DMS153 (cell line): ENCODE measurements at places on chromosomes 16 and 17.

GRCh38 chr17:1532836-1533602, 16.6 kb upstream of the INPP5K start:
- no peak for DNase-seq

- DNase-seq = no peak
These were observed 1.5 kb upstream of the CDH13 start for GRCh38 chr16:82625066-82625968.

GRCh38 chr17:13580790-13581189, 20.9 kb downstream of the HS3ST3A1 start:
- no peak for DNase-seq

DNA sequence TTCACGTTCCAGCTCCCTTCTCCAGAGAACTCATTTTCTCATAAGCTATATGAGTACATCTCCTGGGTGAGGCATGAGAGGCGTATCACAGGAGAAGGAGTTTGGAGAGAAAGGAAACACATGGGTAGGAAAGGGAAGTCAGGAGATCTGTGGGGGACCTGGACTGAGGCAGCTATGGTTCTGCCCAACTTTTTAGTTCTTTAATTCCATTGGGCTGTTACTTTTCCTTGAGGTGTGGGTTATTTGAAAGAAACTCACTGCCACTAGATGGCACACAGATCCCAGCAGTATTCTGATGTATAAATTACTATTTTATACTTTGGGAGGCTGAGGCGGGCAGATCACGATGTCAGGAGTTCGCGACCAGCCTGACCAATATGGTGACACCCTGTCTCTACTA, 63.6 kb downstream of the NUP93 start:
- DNase-seq = no peak

DNA sequence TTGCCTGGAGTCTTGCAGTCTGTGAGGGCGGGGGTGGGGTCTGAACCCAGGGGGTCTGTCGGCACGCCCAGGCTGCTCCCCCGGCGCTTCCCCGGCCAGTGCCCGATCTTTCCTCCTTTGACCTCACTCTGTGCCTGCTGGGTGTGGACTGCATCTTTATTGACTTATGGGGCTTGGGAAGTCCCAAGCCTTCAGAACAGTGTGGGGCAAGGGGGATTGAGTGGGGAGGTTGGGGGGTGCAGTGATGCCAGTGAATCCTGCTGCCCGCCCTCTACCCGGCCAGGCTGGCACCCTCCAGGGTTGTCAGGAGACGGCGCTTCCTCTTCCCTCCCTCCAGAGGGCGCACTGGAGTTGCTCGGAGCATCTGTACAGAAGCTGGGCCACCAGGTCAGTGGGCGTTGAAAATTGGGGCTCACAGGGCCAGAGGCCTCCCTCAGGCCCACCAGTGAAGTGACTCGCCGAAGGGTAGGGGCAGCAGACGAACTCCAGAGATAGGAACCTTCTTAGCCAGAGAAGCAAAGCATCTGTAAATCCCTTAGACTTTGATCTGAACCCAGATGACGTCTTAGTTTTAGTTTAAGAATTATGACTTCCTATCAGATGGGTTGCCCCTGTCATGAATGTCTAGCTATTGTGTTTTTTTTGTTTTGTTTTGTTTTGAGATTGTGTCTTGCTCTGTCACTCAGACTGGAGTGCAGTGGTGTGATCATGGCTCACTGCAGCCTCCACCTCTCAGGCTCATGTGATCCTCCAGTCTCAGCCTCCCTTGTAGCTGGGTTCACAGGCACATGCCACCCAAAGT, 184.8 kb upstream of the CIBAR2 start:
- DNase-seq = no peak

- DNase-seq = no peak
These were observed 44.5 kb downstream of the LAT start for GRCh38 chr16:29029168-29029994.

DNA sequence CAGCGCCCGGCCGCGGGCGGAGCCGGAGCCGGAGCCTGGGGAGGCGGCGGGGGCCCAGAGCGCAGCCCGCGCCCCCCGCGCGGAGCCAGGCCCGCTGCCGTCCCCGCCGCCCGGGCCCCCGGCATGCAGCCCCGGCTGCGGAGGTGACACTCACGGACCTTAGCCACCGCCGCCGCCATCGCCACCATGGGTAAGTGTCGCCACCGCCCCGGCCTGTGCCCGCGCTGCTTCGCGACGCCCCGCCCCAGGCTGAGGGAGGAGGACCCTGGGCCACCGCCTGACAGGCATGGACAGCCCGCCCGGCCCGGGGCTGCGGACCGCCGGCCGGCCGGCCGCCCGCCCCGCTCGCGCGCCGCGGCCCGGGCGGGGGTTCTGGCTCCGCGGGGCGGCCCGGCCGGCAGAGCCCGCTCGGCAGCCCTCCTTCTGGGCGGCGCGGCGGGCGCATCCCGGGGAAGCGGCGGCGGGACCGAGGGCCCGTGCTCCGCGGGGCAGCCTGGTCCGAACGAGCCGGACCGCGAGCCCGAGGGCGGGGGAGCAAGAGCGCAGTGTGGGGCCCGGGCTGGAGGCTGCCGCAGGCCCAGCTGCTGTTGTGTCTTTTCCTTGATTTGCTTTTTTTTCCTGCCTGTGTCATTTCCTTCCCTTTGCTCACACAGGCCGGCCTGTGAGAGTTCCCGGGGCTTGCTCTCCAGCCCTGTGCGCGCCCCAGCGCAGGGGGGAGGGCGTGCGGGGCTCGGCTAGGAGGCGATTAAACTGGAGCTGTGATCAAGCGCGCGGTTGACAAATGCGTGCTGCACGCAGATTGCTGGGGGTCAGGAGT, 565 bp downstream of the MAP3K3 start:
- DNase-seq = no peak

- DNase-seq = no peak
These were observed 19.2 kb upstream of the SREBF1 start for GRCh38 chr17:17855976-17856375.

- no peak for DNase-seq
These were observed 43.2 kb downstream of the RNF213 start for GRCh38 chr17:80303824-80304223.

- DNase-seq = no peak
These were observed 2.0 kb upstream of the NXPH3 start for GRCh38 chr17:49573510-49574322.

- no peak for DNase-seq
These were observed 291.8 kb downstream of the SOX9 start for GRCh38 chr17:72412650-72413076.

DNA sequence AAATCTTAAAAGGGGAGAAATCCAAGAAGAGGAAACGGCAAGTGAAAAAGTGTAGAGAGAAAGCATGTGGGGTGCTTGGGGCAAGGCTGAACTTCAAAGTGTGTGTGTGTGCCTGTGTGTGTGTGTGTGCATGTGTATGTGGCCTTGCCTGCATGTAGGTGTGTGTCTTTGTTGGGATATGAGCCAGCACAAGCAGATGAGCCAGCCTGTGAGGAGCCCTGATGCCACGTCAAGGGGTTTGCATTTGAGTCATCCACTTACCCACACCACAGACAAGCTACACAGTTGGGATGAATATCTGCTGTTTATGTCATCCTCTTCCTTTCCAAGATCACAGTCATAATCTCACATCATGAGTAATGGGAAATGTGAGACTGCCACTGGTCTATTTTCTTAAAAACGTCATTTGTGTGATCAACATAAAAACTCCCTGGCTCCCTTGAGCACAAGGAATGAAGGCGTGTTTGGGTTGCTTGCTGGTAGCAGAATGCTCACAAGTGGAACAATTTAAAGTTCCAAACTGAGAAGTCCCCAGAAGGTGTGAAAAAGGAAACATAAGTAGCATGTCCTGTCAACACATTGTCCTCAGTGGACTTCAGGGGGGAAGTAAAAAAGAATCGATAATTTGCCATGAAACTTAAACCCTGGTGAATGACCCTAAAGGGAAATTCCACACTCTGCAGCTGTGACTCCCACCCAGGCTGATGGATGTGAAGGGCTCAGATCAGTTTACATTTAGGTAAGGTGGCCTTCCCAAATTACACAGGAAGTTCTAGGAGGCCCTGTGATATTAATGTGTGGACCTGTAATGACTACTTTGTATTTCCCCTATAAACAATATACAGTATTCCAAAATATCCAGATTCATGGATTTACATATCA, 14.7 kb downstream of the KCTD19 start:
- no peak for DNase-seq

GRCh38 chr17:32584792-32585191, 98.0 kb downstream of the CDK5R1 start:
- no peak for DNase-seq

- no peak for DNase-seq
These were observed 19.9 kb upstream of the ITPRIPL2 start for GRCh38 chr16:19093631-19094541.

DNA sequence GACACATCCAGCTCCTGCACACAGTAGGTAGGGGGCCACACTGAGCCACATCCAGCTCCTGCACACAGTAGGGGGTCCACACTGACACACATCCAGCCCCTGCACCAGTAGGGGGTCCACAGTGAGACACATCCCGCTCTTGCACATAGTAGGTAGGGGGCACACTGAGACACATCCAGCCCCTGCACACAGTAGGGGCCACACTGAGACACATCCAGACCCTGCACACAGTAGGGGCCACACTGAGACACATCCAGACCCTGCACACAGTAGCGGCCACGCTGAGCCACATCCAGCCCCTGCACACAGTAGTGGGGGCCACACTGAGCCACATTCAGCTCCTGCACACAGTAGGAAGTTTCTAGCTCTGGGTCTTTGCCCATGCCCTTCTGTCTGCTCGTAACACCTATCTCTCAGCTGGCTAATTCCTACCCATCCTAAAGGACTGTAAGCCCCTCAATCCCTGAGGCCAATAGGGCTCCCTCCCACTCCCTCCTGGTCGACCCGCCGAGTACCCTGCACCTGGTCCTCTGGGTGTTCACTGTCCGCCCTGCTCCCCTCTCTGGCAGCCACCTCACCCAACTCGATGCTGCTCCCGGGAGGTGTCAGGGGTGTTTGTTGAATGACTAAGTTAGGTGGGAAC, 9.4 kb upstream of the ATP2A3 start:
- no peak for DNase-seq

- DNase-seq = no peak
These were observed 126.2 kb downstream of the IRX3 start for GRCh38 chr16:54160252-54160860.

DNA sequence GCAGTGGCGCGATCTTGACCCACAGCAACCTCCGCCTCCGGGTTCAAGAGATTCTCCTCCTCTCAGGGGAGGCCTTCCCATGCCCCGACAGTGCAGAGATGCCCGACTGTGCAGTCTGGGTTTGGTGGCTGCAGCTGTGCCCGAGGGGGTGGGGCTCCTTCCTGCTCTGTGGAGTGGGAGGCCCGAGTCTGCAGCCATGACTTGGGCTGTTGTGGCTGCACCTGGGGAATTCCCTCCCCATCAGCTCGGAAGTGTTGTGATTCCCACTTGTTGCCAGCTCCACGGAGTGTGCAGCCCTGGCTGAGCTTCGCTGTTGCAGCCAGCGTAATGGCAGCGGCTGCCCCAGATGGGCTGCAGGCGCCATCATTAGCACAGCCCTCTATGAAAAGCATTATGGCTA, 66.4 kb upstream of the SMIM36 start:
- peak; percentile 24 for DNase-seq

GRCh38 chr17:48330887-48331286, 99.1 kb downstream of the SKAP1 start:
- DNase-seq = no peak

DNA sequence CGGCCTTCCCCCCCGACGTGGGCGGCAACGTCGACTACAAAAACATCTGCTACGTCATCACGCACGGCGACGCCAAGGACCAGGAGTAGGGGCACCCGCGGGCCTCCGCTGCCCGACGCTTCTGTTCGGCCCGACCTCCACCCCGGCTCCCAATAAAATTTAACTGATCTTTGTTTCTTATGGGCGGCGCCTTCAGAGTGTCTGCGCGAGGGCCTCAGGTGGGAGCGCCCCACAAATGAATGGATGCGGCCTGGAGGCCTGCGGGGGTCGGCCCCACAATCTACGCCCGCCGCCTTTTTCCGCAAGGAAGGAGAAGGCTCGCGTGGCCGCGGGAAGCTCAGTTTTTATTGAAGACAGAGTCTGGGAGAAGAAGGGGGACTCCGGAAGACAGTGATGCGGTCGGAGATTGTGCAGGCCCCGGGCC, 3.2 kb downstream of the MYL11 start:
- peak; percentile 82 for DNase-seq

- DNase-seq = no peak
These were observed 12.0 kb downstream of the FAM83G start for GRCh38 chr17:18992454-18993130.

GRCh38 chr16:82368041-82368440, 198.0 kb upstream of the MPHOSPH6 start:
- DNase-seq = no peak

DNA sequence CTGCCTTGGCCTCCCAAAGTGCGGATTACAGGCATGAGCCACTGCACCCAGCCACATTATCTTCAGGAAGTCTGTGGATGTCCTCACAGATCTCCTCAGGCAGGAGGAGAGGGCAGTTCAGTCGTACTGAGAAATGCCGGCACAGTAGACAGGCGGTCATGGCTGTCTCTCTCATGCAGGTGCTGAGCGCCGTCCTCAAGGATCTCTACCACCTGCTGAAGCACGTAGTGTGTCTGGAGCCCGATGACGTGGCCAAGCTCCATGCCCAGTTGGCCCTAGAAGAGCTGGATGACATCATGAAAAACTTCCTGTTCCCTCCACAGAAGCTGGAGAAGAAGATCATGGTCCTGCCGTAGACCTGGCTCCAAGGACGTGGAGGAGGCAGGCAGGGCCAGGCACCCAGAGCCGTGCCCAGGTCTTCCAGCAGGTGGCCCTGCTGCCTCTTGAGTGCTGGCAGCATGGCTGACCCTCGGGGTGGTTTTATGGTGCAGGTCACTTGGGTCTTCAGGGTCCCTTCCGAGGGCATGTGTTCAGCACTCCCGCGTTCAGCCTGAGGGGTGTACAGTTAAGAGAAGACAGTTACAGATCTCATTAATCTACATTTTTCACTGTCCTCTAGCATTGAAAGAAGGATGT, 22.0 kb upstream of the HAS3 start:
- no peak for DNase-seq

DNA sequence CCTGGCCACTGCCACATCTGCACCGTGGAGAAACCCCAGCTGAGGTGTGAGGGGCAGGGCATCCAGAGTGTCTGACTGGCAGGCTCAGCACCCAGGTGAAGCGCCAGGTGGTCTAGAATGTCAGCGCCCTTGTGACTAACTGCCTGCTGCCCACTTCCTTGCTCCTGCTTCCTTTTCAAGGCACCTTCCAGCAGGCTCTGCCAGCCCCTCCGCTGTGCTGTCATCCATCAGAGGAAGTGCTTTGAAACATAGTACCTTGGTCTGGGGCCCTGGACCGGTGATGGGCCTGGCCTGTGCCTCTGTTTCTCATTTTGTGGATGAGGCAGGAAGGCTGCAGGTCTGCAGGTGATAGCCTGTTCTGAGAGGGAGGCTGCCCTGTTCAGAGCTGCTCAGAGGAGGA, 5.5 kb downstream of the SPNS2 start:
- no peak for DNase-seq

- DNase-seq = no peak
These were observed 4.5 kb downstream of the TMEM238L start for GRCh38 chr17:10799407-10799806.

- no peak for DNase-seq
These were observed 69.0 kb downstream of the MRM3 start for GRCh38 chr17:850851-851763.

DNA sequence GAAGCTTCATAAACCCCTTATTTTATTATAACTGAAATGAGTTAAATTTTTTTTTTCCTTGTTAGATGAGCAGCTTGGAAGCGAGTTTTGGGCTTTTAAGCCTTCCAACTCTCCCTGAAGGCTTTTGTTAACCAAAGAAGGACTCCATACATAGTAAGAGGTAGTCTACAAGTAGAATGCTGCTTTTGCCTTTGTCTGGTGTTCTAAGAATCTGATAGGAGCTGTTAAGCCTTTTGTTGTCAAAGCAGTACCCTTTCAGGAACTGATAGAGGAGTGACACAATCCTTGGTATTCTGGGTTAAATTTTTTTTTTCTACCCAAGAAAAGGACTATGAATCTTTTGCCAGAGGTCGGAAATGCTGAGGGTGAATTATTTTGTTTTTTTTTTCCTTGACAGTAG, 26.1 kb downstream of the MAP2K4 start:
- no peak for DNase-seq
